T-helper 2 cell (primary cell): ENCODE measurements at places on chromosomes 11 and 22.

DNA sequence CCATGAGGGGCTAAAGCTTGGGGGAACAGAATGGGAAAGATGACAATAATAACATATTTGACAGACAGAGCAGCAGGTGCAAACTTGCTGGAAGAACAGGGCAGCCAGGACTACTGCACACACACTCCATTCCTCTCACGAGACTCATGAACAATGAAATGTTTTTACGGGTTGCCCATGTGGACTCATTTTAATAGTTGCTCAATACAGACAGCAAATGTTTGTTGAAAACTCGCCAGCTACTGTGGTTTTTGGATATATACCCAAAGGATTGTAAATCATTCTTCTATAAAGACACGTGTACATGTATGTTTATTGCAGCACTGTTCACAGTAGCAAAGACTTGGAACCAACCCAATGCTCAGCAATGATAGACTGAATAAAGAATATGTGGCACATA, 10.3 kb downstream of the SYT13 start:
- DNase-seq, result no peak

- DNase-seq, result no peak
These were observed 31.3 kb upstream of the DGKZ start for GRCh38 chr11:46315783-46316563.

DNA sequence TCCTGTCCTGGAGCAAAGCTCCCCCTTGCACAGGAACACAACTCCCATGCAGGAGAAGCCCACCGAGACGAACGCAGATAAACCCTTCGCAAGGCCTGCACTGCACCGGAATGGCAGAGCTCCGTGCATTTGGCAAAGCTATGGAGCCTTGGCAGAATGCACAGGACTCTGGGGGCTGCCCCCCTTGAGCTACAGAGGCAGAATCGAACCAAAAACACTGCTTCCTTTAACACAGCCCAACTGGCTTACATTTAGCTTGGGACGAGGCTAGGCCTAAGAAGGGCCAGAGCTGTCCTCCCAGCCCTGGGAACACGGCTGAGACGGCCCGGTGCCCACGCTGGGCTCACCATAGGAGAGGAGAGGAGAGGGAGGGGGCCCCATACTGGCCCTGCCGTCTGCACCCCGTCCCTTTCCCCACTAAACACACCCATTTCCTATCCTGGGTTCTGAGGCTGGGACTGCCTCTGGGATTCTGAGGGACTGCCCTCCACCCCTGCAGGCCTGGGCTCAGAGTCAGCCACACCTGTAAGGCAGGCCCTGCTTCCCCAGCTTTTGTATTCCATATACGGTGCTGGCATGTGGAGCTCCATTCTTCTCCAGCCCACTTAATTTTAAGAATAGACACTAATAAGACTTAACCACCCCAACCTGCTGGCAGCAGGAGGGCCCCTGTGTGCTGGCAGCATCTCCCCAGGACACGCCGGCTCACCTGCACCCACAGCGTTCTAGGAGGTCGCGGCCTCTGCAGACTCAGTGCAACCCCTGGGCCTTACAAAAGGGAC, 32.9 kb downstream of the PPM1F start:
- DNase-seq, result no peak

DNA sequence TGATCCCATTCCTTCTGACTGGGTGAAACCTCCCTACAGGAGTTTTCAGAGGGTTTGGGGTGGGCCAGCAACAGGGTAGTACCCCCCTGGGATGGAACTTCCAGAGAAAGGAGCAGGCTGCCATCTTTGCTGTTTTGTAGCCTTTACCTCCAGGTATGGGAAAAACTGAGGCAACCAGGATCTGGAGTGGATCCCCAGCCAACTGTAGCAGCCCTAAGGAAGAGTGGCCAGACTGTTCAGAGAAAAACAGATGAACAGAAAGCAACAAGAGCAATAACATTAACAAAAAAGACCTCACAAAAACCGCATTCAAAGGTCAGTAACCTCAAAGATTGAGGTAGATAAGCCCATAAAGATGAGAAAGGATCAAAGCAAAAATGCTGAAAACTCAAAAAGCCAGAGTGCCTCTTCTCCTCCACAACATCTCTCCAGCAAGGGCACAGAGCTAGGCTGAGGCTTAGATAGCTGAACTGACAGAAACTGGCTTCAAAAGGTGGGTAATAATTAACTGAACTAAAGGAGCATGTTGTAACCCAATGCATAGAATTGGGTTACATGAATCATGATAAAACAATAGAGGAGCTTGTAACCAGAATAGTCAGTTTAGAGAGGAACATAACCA, 1288.6 kb upstream of the CNTN5 start:
- DNase-seq, result no peak

GRCh38 chr11:118240999-118241763, 11.0 kb downstream of the MPZL3 start:
- DNase-seq, result peak; percentile 75

GRCh38 chr11:125228445-125228844, 63.9 kb downstream of the PKNOX2 start:
- no peak for DNase-seq

DNA sequence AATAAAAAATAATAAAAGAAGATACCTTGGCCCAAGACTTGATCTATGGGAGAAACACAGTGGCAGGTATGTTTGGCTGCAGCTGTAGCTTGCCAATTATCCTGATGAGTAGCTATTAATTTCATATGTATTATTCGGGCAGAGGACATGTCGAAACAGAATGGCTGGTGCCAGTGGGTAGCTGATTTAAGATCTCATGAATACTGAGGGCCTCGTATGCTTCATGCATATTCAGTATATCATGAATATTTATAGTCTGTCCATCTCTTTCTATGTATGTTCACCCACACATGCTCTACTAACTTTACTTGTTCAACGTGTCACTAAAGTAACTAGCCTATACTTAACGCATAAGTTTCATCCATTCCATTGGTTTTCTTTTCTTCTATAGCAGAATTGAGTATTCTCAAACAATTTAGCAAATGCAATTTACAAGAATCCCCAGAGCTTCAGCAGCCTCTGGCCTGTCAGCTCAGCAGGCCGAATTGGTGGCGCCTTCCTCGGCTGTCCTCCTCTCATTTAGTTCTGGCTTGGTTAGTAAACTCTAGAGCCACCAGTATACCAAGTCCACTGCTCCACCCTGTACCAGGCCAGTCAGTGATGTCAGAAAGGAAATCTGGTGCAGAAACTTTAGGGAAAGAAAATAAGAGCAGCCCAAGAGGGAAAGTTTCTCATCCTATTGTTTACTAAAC, 17.9 kb downstream of the ART5 start:
- no peak for DNase-seq

- no peak for DNase-seq
These were observed 5.4 kb downstream of the INPP5J start for GRCh38 chr22:31128156-31128555.

- DNase-seq, result no peak
These were observed 12.9 kb upstream of the MRGPRE start for GRCh38 chr11:3245071-3245470.

DNA sequence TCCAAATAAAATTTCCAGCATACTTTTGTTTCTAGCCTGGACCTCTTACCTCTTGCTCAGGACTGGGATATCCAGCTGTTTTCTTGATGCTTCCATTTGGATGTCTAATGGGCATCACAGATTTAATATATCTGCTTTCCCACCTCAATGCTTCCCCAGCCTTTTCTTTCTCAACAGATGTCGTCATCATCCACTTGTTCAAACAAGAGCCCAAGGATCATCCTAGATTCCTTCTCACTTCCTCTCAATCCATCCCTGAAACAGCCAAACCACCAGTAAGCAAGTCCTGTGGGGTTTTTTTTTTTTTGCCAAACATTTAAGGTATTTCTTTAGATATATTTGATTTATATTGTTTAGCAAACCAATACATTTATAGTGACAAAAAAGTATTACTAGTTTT, 12.5 kb downstream of the THY1 start:
- no peak for DNase-seq

- DNase-seq, result no peak
These were observed 8.3 kb downstream of the FDX1 start for GRCh38 chr11:110438017-110438416.

DNA sequence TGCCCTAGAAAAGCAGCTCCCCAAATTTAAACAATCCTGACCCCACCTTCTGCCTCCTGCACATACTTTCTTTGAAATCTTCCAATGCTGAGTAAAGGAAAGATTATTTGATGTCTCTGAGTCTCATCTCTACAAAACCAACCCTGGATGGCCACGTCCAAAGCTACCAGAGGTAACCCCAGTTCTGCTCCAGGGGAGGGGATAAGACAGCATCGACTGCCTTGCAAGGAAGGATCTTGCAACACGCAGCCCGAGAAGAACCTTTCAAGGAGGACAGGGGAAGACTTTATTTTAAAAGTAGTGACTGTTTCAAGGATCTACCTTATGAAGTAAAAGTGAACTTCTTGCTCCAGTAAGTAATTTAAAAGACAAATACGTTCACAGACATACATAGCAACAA, 66.5 kb upstream of the TMEM45B start:
- no peak for DNase-seq

DNA sequence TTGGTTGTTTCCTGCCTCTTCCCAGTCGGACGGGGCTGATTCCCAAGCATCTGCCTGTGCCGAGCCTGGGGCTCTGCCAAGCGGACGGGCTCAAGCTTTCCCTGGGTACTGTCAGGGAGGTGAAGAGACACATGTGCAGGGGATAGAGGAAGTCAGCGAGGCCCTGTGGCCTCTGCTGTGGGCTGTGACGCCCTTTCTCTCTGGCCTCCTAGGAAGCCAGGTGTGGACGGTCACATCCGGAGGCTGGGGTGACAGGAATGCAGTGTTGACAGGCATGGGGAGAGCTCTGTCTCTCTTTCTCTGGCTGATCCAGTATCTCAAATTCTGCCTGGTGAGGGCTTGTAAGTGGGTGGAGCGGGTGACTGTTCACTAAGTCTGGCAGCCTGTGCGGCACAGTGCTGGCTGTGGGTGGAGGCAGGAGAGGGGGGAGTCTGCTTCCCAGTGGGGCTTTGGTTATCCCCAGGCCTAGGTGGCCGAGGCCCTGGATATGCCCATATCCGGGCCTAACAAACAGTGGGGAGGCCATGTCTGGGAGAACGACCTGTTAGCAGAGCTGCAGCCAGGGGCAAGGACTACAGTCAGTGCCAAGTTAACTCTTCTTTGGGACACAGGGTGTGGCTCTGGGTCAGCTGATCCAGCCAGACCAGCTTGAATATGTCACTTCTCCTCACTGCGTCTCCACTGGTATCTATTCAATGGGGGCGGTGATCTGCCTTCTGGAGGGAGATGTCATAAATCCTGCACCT, 1.9 kb downstream of the KCTD17 start:
- DNase-seq, result no peak

DNA sequence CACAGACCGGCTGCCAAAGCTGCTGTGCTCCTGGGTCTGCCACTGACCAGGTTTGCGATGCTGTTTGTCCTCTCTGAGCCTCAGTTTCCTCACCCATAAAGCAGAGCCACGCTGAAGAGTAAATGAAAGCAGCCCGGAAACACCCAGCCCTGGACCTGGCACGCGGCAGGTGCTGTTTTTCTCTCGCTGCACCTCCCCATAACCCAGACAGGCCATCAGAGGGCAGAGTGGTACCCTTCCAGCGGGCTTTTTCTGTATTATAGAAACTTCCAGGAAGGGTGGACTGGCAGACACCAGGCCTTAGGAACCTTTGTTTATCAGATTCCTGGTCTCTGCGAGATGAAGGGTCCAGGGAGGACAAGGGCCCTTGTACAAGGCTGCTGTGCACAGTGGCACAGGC, 17.9 kb upstream of the FGF19 start:
- DNase-seq, result no peak

DNA sequence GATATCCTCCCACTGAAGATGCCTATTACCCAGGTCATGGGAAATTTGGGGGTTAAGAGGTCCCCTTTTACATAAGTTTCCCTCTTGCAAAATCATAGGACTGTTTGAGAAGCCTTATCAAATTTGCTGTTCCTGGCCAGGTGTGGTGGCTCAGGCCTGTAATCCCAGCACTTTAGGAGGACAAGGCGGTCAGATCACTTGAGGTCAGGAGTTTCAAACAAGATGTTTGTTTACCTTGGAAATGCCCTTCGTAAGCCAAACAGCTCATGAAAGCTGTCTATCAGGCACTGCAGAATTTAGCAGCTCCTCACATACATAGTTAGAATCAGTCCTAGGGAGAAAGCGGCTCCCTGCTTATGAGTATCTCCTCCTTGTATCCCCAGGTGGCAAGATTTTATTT, 4.9 kb upstream of the EI24 start:
- no peak for DNase-seq

DNA sequence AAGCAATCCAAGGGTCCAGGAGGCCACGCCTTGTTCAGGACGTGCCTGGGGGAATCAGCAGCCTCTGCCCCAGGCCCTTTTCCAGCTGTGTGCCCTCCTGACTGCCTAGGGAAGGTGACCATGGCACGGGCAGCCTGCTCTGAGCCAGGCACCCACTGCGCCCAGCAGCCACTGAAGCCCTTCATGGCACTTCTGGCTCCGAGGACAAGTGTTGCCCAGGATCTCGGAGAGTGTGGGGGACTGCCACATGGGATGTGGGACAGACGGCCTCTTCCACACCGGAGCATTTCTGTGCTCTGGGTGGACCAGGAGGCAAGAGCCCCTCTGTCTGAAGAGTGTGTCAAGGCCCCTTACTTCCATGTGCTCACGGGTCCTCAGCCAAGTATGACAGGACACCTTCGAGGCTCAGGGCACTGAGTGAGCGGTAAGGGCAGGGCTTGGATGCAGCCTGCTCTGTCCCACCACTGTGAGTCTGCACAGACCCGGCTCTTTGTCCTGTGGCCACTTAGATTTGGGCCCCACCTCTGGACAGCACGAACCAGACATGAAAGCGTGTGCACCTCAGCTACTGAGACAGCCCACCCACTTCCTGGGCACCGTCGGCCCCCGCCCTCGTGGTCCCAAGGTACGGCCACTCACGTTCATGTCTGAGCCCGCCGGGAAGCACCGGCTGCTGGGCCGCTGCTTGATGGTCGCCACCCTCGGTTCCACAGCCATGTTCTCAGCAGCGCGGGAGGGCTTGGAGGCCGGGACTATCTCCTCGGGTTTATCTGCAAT, 93.6 kb downstream of the CTTN start:
- no peak for DNase-seq

- no peak for DNase-seq
These were observed 540.3 kb upstream of the LUZP2 start for GRCh38 chr11:23956586-23956985.

GRCh38 chr11:98703779-98704556, 316.8 kb upstream of the CNTN5 start:
- DNase-seq, result no peak

DNA sequence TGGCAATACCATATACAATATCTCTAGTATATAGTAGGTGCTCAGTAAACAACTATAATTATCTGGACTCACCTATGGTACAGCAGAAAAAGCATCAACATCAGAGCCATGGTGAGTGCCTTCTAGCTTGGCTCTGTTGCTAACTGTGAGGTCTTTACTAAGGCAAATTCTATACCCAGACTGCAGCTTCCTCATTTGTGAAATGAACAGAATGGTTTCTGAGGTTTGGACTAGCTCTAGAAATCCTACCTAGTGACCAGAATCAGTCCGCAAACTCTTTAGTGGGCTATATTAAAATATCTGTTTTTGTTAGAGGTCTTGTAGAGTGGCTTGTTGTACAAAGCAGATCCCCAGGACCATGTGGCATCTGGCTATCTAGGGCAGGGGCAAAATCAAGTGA, 3.7 kb downstream of the MS4A1 start:
- no peak for DNase-seq
